NCI-H1930 (cell line): ENCODE measurements at places on chromosomes 11 and 22.

DNA sequence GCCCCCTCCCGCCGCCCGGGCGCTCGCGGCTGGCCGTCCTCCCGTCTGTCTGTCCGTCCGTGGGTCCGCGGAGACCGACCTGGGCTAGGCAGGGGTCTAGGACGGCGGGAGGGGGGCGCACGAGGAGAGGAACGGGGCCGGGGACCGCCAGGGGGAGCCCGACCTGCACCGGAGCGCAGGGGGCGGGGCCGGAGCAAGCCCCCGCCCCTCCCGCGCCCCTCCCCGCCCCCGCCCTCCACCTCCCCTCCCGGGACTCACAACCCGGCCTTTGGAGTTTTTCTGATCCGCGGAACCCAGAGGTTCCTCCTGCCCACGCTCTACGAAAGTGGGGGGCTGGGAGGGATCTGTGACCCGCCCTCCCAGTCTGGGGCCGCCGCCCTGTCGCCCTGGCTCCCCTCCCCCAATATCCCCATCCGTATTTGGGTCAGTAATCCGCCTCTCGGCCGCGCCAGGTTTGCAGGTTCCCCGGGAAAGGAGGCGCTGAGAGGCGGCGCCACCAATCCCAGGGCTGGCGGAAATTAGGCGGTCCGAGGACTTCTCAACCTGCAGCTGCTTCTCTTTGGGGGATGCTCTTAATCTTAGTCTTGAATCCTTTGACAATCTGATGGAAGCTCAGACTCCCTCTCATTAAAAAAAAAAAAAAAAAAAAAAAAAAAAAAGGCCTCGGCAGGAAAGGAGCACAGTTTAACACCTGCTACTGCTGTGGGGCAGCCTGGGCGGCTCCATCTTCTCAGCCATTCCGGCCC lies 925 bp upstream of the KCNJ11 start:
- DNase-seq = peak; percentile 86

- no peak for DNase-seq
These were observed 67.7 kb upstream of the CLNS1A start for GRCh38 chr11:77705195-77705875.

GRCh38 chr11:76335842-76336241 lies 45.1 kb downstream of the THAP12 start:
- DNase-seq = no peak

DNA sequence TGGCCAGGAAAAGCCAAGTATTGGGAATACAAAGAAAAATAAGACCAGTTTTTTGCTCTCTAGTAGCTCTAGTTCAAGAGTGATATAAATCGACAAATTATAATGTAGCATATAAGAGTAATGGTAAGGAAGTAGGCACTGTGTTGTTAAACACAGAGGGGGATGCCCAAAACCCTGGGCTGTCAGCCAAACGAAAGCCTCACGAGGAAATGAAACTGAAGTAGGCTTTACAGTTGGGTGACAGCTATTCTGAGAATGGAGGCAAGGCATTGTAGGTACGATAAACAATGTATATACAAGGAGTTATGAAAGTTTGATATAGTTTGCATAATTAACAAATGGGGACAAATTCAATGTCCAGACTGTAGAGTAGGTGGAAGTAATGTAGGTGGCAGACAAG lies 176.4 kb downstream of the FAM181B start:
- no peak for DNase-seq

DNA sequence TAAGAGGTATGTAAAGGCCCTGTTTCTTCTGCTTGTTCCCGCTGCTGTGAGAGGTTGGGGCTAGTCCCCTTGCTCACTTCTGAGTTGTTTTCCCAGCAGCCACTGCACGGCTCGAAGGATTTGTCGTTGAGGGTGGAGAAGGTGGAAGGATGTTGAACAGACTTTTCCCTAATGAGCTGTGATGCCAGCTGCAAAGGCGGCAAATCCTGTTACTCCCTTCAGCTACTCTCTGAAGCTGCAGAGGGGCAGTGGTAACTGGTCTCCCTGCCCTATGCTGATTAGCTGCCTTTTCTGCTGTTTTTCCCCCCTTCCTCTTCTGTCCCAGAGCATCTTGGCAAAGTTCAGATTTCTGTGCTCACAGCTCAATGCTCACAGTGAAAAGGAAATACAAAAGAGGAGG lies 90.4 kb upstream of the SLC25A18 start:
- DNase-seq = no peak
